ENCODE measurements at places on chromosomes 5 and 9. TPM values are rescaled to one million over a fixed set of nuclear protein-coding genes. Genes with fewer than 3 reads are reported as not detected.

The LCN15 gene
- not detected for total RNA-seq

The WDR36 gene
- 28.7 TPM for total RNA-seq

The PLAC8L1 gene
- total RNA-seq = 1.1 TPM

The SPATA31C1 gene
- total RNA-seq = not detected

The NME5 gene
- total RNA-seq = not detected

The LPAR1 gene
- total RNA-seq = not detected

The ZBTB26 gene
- total RNA-seq = 4.6 TPM

The IL5 gene
- total RNA-seq = not detected

The NEUROG1 gene
- not detected for total RNA-seq

The TAF11L10 gene
- not detected for total RNA-seq

The ZDHHC11B gene
- 1.6 TPM for total RNA-seq

The BAAT gene
- total RNA-seq = not detected

The TRIM36 gene
- total RNA-seq = 0.40 TPM

The ACOT12 gene
- 0.23 TPM for total RNA-seq

The BHMT2 gene
- not detected for total RNA-seq

The SV2C gene
- total RNA-seq = not detected

The PCDHGB4 gene
- total RNA-seq = 0.27 TPM

The FAM78A gene
- total RNA-seq = 64.6 TPM

The NANS gene
- 58.9 TPM for total RNA-seq

The C5orf52 gene
- not detected for total RNA-seq

The ARHGEF37 gene
- 1.8 TPM for total RNA-seq

The ESM1 gene
- 0.13 TPM for total RNA-seq

The KCNT1 gene
- 0.29 TPM for total RNA-seq

The CLIC3 gene
- total RNA-seq = not detected

The GLRA1 gene
- total RNA-seq = not detected

The PTGR1 gene
- total RNA-seq = not detected

The PPP2R2B gene
- 14.1 TPM for total RNA-seq

The PCDHB10 gene
- total RNA-seq = not detected

The GFRA3 gene
- total RNA-seq = not detected

All from naive thymus-derived CD4-positive, alpha-beta T cell (primary cell).